Activated B cell treated with CpG ODN at 0.5 μM for 24 hours (primary cell): ENCODE measurements at places on chromosomes 4 and X.

GRCh38 chr4:148007792-148008191 is 275.9 kb downstream of the ARHGAP10 start:
- no peak overlapping the region for H3K27ac ChIP-seq
- H3K4me3 ChIP-seq, result no peak overlapping the region
- no peaks in the 10 kb centered on the region for H3K27me3 ChIP-seq
- no peak for DNase-seq
- no peaks in the 10 kb centered on the region for H3K36me3 ChIP-seq

- H3K4me3 ChIP-seq, result no peak overlapping the region
- H3K27me3 ChIP-seq, result no peaks in the 10 kb centered on the region
- DNase-seq, result no peak
- no peak overlapping the region for H3K27ac ChIP-seq
Measured at GRCh38 chr4:123599061-123599919, 202.7 kb downstream of the SPRY1 start.

GRCh38 chrX:21974011-21974385 is 33.5 kb downstream of the SMS start:
- H3K27ac ChIP-seq, result peak overlapping the region; percentile 85
- no peaks in the 10 kb centered on the region for H3K27me3 ChIP-seq
- peaks cover 53% of the 10 kb centered on the region for H3K36me3 ChIP-seq
- H3K4me1 ChIP-seq, result peaks cover 27% of the 10 kb centered on the region
- no peak for DNase-seq

- H3K4me1 ChIP-seq, result no peaks in the 10 kb centered on the region
- no peak overlapping the region for H3K4me3 ChIP-seq
- H3K27ac ChIP-seq, result no peak overlapping the region
- H3K36me3 ChIP-seq, result no peaks in the 10 kb centered on the region
- H3K27me3 ChIP-seq, result no peaks in the 10 kb centered on the region
Measured at GRCh38 chr4:119394826-119395225, 72.9 kb upstream of the FABP2 start.

- no peaks in the 10 kb centered on the region for H3K36me3 ChIP-seq
- no peak overlapping the region for H3K27ac ChIP-seq
- no peaks in the 10 kb centered on the region for H3K27me3 ChIP-seq
- no peaks in the 10 kb centered on the region for H3K4me1 ChIP-seq
- no peak overlapping the region for H3K4me3 ChIP-seq
- DNase-seq, result no peak
Measured at GRCh38 chr4:100348473-100348872, 158.2 kb upstream of the DDIT4L start.

DNA sequence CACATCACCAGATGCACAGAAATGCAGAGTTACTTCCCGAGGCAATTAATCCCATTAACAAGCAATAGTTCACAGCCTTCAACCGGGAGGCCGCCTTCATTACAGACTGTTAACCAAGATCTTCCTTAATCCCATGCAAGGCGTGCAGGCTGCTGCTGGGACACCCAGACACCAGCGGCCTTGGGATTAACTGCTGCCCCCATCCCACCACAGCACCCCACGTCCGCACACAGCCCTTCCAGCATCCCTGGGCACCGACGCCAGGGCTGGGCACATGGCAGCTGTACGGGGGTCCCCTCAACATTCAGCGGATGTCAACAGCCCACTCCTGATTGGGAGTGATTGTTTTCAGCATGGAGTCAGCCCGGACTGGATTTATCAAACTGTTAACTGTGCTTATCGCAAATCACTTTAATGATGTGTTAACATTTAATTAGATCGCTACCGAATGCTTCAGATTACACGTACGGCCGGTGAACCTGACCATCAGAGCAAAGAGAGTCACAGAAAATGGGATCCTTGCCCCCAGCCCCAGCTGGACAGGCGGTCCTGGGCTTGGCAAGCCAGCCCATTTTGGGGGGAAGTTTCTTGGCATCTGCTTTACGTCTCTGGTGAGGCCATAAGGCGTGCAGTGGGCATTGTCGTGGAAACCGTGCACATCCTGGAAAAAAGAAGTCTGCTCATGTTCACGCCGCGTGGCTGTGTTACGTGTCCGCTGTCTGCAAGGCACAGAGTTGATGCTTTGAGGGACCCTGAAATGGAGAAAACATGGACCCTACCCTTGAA is 126.4 kb downstream of the HMX1 start:
- no peaks in the 10 kb centered on the region for H3K27me3 ChIP-seq
- H3K4me3 ChIP-seq, result no peak overlapping the region

DNA sequence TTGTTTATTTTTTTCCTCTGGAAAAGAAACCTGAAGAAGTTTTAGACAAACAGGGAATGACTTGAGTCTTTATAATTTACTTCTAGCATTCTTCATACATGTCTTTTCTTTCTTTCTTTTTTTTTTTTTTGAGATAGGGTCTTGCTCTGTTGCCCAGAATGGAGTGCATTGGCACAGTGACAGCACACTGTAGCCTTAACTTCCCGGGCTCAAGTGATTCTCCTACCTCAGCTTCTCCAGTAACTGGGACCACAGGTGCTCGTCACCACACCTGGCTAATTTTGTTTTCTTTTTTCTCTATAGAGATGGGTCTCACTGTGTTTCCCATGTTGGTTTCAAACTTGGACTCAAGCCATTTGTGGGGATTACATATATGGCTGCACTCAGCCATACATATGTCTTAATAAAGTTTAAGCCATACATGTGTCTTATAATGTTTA is 71.8 kb downstream of the RAPGEF2 start:
- H3K36me3 ChIP-seq, result no peaks in the 10 kb centered on the region
- peaks cover 60% of the 10 kb centered on the region for H3K4me1 ChIP-seq
- H3K27ac ChIP-seq, result no peak overlapping the region
- H3K27me3 ChIP-seq, result peaks cover 10% of the 10 kb centered on the region

DNA sequence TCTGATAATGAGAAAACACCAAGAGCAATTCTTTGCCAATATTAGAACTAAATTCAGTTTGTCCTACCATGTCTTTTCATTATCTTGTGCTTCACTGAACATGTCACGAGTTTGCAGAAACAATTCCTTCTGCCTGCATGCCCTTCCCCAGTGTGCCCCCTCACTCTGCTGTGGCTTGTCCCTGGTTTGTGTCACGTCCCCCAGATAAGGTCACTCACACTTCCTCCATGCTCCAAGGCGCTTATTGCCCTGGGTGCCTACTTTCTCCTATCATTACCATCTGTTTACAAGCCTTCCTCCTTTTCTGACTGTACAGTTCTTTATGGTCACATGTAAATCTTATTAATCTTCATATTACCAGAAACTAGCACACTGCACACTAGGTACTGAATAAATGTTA is 394.1 kb downstream of the KCNIP4 start:
- H3K36me3 ChIP-seq, result no peaks in the 10 kb centered on the region
- H3K27me3 ChIP-seq, result no peaks in the 10 kb centered on the region
- no peaks in the 10 kb centered on the region for H3K4me1 ChIP-seq

DNA sequence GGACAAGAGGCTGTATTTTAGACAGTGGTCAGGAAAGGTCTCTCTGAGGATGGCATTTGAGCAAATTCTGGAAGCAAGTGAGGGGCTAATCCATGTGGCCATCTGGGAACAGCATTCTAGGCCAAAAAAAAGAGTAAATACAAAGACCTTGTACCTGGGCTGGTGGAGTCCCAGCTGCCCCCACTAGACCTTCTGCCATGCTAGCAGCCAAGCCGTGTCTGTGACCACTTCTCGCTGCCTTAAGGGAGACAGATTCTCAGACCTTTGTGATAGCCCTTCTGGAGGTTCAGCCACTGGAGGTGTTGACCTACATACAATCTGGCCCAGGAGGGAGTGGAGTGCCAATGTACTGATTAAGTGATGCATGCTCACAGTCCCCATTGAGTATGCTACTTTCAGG is 506.2 kb downstream of the MID1IP1 start:
- peaks cover 28% of the 10 kb centered on the region for H3K4me1 ChIP-seq
- H3K27ac ChIP-seq, result no peak overlapping the region
- DNase-seq, result no peak
- H3K4me3 ChIP-seq, result no peak overlapping the region

DNA sequence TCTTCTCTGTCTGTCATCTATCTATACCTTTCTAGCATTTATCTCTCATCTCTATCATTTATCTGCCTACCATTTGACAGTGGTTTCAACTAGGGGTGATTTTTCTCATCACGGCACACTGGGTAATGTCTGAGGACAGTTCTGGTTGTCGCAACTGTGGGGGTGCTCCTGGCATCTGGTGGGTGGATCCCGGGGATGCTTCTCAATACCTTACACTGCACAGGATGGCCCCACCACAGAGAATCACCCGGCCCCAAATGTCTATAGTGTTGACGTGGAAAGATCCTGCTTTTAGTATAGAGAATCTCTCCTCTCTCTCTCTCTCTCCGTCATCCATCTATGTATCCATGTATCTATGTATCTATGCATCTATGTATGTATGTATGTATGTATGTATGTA is 7.2 kb downstream of the P2RY8 start:
- H3K36me3 ChIP-seq, result peaks cover 11% of the 10 kb centered on the region
- DNase-seq, result no peak
- no peak overlapping the region for H3K27ac ChIP-seq
- H3K4me1 ChIP-seq, result peaks cover 10% of the 10 kb centered on the region
- no peaks in the 10 kb centered on the region for H3K27me3 ChIP-seq

DNA sequence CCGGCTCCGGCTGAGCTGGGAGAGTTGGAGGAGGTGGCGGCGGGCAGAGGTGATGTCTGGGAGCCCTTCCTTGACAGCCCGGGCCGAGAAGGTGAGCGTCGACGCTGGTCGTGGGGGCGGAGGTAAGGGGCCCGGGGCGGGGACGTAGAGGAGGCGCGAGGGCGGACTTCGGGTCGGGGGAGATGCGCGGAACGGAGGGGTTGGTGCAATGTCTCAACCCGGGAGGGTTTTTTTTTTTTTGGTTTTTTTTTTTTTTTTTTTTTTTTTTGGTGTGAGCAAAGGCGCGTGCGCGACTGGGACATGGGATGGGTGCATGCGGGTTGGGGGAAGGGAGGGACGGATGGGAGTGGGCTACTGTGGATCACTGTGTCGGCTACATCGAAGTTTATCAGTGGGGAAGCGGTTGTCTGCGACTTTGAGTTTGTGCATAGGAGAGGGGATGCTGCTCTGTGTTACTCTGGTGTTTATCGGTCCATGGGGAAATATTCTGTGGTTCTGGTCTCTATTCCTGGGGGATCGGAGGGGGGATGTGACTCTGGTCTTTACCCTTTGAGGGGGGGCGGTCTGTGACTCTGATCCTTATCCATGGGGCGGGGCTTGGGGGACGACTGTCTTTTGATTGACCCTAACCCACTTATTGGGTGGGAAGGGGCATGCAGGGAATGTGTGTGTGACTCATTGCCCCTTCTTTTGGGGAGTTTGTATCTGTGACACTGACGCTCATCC is 537 bp downstream of the RBM10 start:
- peaks cover 30% of the 10 kb centered on the region for H3K4me1 ChIP-seq
- DNase-seq, result no peak
- H3K36me3 ChIP-seq, result peaks cover 31% of the 10 kb centered on the region
- peak overlapping the region; percentile 96 for H3K4me3 ChIP-seq
- peak overlapping the region; percentile 97 for H3K27ac ChIP-seq
- no peaks in the 10 kb centered on the region for H3K27me3 ChIP-seq

DNA sequence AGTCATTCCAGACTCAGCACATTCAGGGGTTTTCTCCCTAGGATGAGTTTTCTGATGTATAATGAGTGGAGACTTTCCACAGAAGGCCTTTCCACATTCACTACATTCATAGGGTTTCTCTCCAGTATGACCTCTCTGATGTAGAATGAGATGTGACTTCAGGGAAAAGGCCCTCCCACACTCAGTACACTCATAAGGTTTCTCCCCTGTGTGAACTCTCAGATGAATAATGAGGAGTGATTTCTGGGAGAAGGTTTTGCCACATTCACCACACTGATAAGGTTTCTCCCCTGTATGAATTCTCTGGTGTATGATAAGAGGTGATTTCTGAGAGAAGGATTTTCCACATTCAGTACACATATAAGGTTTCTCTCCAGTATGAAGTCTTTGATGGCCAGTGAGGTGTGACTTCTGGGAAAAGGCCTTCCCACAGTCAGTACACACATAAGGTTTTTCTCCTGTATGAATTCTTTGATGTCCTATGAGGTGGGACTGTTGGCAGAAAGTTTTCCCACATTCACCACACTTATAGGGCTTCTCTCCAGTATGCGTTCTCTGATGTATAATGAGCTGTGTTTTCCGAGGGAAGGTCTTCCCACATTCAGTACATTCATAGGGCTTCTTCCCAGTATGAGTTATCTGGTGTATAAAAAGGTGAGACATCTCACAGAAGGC is 12.7 kb downstream of the ZNF630 start:
- no peaks in the 10 kb centered on the region for H3K36me3 ChIP-seq
- H3K27ac ChIP-seq, result no peak overlapping the region
- H3K4me1 ChIP-seq, result no peaks in the 10 kb centered on the region
- no peak overlapping the region for H3K4me3 ChIP-seq
- H3K27me3 ChIP-seq, result no peaks in the 10 kb centered on the region

- H3K27me3 ChIP-seq, result no peaks in the 10 kb centered on the region
- DNase-seq, result no peak
- H3K4me1 ChIP-seq, result peaks cover 2% of the 10 kb centered on the region
- H3K27ac ChIP-seq, result no peak overlapping the region
- H3K4me3 ChIP-seq, result no peak overlapping the region
- no peaks in the 10 kb centered on the region for H3K36me3 ChIP-seq
Measured at GRCh38 chr4:112173593-112174558, 28.6 kb downstream of the FAM241A start.

DNA sequence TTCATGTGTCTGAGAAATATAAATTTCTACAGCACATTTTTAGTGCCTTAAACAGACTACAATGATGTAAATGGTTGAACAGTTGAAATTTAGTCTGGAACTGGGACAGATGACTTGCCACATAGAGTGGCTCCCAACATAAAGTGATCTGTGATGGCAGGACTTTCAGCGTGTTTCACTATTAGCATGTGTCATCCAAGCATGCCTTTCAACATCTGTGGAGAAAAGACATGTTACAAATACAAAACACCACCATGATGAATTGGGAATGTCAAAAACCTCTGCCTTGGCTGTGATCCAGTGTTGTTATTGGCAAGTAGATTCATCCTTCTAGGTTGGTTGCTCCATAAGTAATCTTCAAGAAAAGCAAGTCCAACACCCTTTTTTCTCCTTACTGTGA is 348.7 kb downstream of the MAPK10 start:
- H3K36me3 ChIP-seq, result no peaks in the 10 kb centered on the region
- no peak overlapping the region for H3K4me3 ChIP-seq
- no peak overlapping the region for H3K27ac ChIP-seq
- DNase-seq, result no peak

GRCh38 chrX:139200346-139200745 is 330.2 kb upstream of the F9 start:
- no peak for DNase-seq
- H3K27me3 ChIP-seq, result peaks cover 22% of the 10 kb centered on the region
- H3K36me3 ChIP-seq, result no peaks in the 10 kb centered on the region

- no peak for DNase-seq
- H3K27ac ChIP-seq, result no peak overlapping the region
- H3K4me1 ChIP-seq, result peaks cover 53% of the 10 kb centered on the region
- H3K36me3 ChIP-seq, result peaks cover 60% of the 10 kb centered on the region
- H3K4me3 ChIP-seq, result no peak overlapping the region
Measured at GRCh38 chr4:88599714-88600113, 7.4 kb downstream of the HERC3 start.

- peaks cover 25% of the 10 kb centered on the region for H3K27me3 ChIP-seq
- H3K27ac ChIP-seq, result no peak overlapping the region
- DNase-seq, result no peak
- no peaks in the 10 kb centered on the region for H3K36me3 ChIP-seq
Measured at GRCh38 chr4:10186228-10187214, 69.9 kb upstream of the WDR1 start.
